SHP77 treated with DMSO at 0.1 percent for 48 hours (cell line): ENCODE measurements at places on chromosomes 5 and 9.
A peak's percentile ranks its signal among the peaks of the same experiment; 100 is the strongest.

- peak; percentile 26 for DNase-seq
Measured at GRCh38 chr5:101942321-101942882, 353.7 kb downstream of the SLCO4C1 start.

- DNase-seq, result no peak
Measured at GRCh38 chr9:91043811-91044175, 242.2 kb downstream of the SYK start.

DNA sequence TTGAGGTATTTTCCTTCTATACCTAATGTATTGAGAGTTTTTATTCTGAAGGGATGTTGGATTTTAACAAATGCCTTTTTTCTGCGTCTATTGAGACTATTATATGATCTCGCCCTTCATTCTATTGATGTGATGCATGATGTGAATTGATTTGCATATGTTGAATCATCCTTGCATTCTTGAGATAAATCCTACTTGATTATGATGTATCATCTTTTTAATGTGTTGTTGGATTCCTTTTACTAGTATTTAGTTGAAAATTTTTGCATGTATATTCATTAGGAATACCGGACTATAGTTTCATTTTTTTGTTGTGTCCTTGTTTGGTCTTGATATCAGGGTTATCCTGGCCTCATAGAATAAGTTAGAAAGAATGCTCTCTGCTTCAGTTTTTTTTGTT is 169.7 kb downstream of the NPR3 start:
- no peak for DNase-seq

GRCh38 chr9:137955586-137955985 is 78.0 kb downstream of the CACNA1B start:
- DNase-seq, result no peak

- peak; percentile 16 for DNase-seq
Measured at GRCh38 chr9:105039175-105039799, 111.3 kb upstream of the ABCA1 start.

DNA sequence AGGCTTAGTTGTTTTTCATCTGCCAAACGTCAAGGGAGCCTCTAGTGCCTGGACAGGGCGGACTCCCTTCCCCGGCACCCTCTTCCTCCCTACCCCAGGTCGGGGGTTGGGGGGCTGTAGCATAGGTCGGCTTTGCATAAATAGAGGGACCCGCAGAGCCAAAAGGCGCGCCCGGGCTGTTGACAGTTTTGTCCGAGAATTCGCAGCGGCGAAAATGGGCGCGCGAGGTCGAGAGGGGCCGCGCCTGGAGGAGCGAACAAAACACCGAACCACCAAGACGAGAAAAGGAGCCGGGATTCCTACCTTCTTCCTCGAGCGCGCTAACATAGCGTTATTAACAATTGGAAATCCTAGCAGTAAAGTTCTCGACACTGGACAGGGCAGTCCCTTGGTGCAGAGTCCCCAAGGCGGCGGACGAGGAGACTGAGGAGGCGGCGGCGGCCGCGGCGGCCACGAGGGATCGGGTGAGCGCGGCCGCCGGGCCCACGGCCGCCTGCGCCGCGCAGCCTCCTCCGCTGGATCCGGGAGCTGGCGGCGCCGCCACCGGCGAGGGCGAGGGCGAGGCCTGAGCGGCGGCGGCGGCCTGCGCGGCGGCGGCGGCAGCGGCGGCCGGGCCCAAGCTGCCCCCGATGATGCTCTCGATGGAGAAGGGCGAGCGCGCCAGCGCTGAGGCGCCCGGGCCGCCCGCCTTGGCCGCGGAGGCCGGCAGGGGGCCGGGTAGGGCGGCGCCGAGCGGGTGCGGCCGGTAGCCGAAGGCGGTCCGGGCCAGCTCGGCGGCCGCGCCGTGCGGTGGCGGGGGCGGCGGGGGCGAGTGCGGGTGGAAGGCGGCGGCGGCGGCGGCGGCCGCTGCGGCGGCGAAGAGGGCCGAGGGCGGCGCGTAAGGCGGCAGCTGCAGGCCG is 1.7 kb downstream of the FOXD1 start:
- DNase-seq, result no peak

GRCh38 chr5:126925482-126925881 is 104.9 kb downstream of the MARCHF3 start:
- no peak for DNase-seq

- no peak for DNase-seq
Measured at GRCh38 chr9:74570879-74571512, 73.9 kb downstream of the RORB start.

GRCh38 chr5:176543428-176544182 is 5.5 kb upstream of the CDHR2 start:
- peak; percentile 66 for DNase-seq

DNA sequence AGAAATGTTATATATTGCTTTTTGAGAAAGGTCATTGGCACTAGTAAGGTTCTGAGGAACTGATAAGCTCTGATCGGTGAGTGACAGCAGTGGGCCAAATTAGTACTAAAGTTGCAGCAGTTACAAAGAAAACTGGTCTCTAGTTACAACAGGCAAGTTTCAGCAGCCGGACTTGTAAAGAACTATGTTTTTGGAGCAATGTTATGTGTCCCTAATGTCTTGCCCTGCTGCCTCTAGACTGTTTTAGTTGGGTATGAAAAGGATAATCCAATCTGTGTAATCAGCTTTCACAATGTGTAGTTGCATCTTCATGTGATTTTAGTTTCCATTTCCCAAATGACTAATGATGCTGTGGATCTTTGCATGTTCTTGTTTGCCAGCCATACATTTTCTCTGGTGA is 113.5 kb downstream of the CAMK4 start:
- DNase-seq, result no peak

DNA sequence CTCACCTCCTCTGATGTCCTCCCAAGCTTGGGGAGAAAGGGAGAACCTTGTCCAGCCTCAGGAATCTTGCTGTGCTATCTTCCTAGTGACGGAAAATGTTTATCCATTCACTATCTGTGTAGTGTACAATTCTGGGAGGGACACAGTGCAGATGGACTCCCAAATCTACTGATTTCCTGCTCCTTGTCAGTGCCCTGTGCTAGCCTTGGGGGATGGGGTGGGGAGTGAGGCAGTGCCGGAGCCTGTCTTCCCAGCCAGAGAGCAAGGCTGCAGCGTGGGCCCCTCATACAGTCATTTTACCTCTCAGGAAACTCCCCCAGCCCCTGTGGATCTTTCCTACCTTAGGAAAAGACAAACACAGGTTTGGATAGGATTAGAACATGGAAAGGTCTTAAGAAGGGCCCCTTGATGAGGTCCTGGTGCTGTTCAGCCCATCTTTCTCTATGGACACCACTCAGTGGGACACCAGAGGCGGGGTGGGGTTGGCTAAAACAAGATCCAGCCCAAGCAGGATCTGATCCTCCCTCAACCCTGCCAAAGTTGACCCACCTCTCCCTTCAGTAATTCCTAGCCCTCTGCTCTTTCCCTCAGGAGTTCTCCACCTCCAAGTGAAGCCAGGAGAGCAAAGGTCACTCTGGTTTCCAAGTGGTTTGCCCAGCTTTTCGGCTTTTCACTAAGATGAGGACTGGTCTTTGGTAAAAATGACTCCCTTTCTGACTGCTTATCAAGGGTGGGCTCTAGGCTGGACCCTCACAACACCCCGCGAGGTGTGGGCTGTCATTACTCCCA is 3.4 kb downstream of the DOLK start:
- DNase-seq, result no peak
